Heart left ventricle (tissue), 16 donors: ENCODE measurements at places on chromosomes 2 and 18. TPM values are rescaled to one million over a fixed set of nuclear protein-coding genes. Genes with fewer than 3 reads are reported as not detected.

Gene TMEM200C
- total RNA-seq: 0.19 TPM

Gene LBX2
- 0.14 TPM for total RNA-seq

Gene AGXT
- total RNA-seq: not detected

Gene DYSF
- total RNA-seq: 99.9 TPM

DNA sequence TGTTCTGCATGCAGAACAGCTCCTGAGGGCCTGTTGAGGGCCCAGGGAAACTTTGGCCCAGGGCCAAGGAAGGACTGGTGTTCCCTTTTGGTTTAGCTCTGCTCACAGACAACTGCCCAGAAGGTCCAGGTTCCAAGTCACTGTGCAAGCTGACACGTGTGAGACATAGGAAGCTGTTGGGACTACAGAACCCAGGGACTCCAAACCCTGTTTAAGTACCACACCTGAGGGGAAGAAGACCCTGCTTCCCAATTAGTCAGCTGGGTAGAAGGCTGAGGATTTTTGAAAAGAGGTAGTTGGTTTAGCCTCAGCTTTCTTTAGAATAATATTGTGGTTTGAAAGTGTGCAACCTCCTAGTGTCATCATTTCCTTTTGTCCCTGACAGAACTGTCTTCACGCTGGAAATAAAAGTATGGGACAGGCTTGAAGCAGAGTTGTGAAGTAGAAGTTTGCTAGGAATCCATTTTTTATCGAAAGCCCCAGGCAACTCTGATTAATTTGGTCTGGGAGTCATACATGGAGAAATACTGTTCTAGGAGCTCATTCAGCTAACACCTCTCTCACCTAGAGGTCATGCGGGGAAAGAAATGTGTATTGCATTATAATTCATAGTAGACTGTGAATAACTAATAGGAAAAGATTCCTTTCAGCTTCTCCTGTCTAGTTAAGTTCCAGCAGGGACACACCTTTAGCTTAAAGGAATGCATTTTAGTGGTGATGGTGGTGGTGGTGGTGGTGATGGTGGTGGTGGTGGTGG is 19.9 kb upstream of the IL1RL1 start:
- H3K4me1 ChIP-seq: no peaks in the 10 kb centered on the region
- no peak overlapping the region for H3K4me3 ChIP-seq
- H3K36me3 ChIP-seq: no peaks in the 10 kb centered on the region

GRCh38 chr2:73406996-73407395 is 21.4 kb downstream of the ALMS1 start:
- no peaks in the 10 kb centered on the region for H3K36me3 ChIP-seq
- no peak for DNase-seq
- no peak overlapping the region for H3K27ac ChIP-seq
- H3K27me3 ChIP-seq: no peaks in the 10 kb centered on the region

- no peak overlapping the region for H3K4me3 ChIP-seq
- no peaks in the 10 kb centered on the region for H3K36me3 ChIP-seq
- H3K27ac ChIP-seq: no peak overlapping the region
- H3K4me1 ChIP-seq: peaks cover 5% of the 10 kb centered on the region
- DNase-seq: no peak
- peaks cover 19% of the 10 kb centered on the region for H3K27me3 ChIP-seq
Measured at GRCh38 chr2:219353129-219353528, 20.6 kb upstream of the RESP18 start.

- H3K27ac ChIP-seq: no peak overlapping the region
- no peak overlapping the region for H3K4me3 ChIP-seq
- H3K27me3 ChIP-seq: no peaks in the 10 kb centered on the region
- no peaks in the 10 kb centered on the region for H3K36me3 ChIP-seq
Measured at GRCh38 chr18:67933271-67933670, 416.8 kb upstream of the DSEL start.

DNA sequence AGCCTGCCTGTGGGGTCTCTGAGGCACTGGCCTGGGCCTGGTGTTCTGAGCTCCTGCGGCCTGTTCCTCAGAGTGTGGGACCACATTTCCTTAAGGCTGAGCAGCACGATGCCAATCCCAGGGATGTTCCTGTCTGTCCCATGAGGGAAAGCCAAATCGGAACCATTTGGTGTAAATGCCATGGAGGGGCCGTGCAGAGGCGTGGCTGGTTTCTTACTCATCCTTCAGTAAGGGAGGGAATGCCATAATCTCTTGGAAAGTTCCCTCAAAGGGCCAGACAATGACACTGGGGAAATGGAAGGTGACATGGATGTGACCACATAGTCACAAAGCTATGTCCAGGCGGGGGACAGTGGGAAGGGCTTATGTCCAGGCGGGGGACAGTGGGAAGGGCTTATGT is 14.4 kb upstream of the PTMA start:
- no peaks in the 10 kb centered on the region for H3K4me1 ChIP-seq
- no peaks in the 10 kb centered on the region for H3K27me3 ChIP-seq
- H3K4me3 ChIP-seq: no peak overlapping the region
- H3K36me3 ChIP-seq: no peaks in the 10 kb centered on the region
- H3K27ac ChIP-seq: no peak overlapping the region
- DNase-seq: no peak

- H3K4me3 ChIP-seq: no peak overlapping the region
- DNase-seq: no peak
- no peaks in the 10 kb centered on the region for H3K36me3 ChIP-seq
- no peaks in the 10 kb centered on the region for H3K4me1 ChIP-seq
- no peaks in the 10 kb centered on the region for H3K27me3 ChIP-seq
- no peak overlapping the region for H3K27ac ChIP-seq
Measured at GRCh38 chr18:24674200-24674599, 213.8 kb downstream of the HRH4 start.

DNA sequence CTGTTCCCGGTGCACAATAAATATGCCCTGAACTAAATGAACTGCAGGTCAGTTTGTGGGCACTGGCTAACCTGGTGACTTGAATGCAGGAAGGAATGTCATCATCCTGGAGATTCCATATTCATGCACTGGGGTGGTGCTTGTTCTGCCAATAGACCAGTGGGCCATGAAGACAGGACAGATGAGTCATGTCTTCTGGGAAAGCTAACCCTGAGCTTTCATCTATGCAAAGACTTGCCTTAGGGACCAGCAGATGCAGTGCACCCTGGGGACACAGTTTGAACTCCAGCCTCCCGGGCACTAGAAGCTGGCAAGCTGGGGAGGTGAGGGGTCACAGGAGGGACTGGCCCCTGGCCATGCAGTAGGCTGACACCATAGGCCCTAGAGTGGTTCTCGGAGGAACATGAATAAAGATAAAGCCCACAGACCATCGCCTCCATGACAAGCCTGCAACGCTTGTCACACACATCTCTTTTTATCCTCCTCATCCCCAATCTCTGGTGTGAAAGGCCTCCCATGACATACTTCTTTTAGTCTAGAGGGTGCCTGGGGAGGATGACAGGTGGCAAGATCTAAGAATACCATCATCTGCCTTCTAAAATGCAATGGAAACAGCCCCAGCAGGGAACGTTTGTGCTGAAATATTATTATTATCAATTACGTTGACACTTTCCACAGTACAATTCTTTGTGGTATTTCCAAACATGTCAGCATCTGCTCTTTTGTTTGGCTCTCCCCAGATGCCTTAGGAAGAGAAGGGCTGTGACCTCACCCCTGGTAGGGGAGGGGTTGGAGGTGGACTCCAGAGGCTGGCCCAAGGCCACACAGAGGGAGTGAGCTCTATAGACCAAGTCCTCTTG is 267.4 kb upstream of the RAB6C start:
- H3K4me1 ChIP-seq: no peaks in the 10 kb centered on the region
- no peak overlapping the region for H3K4me3 ChIP-seq
- H3K27ac ChIP-seq: no peak overlapping the region
- DNase-seq: no peak
- H3K27me3 ChIP-seq: no peaks in the 10 kb centered on the region

DNA sequence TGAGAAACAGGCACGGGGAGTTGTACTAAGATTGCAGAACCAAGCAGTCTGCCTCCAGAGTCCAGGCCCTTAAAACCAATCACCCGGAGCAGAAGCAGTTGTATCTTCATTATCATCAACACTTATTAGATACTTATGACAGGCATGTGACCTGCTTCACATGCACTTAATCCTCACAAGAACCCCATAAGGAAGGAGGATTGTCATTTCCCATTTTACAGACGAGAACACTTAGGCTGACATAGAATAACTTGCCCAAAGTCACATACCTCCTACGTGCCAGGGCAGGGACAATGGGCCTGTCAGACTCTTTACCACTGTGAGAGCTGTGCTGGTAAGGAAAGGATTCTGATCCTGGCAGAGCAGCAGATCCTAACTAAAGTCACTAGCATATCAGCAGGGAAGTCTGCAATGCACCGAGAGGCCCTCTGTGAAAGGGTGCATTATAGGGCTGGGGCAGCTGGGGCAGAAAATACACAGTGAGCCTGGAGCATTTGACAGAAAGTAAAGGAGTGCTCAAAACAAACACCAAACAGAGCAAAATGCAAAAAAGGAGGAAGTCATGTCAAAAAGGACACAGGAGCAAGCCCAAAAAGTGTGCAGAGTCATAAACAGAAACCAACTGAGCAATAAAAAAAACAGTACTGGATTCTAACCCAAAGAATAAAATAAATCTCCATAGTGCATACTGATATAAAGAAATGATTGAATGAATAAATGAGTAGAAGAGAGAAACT is 55.9 kb upstream of the SP3 start:
- H3K4me3 ChIP-seq: no peak overlapping the region
- no peaks in the 10 kb centered on the region for H3K36me3 ChIP-seq
- H3K27me3 ChIP-seq: no peaks in the 10 kb centered on the region
- peaks cover 21% of the 10 kb centered on the region for H3K4me1 ChIP-seq
- no peak for DNase-seq
- H3K27ac ChIP-seq: no peak overlapping the region
